ENCODE measurements at places on chromosomes 4 and X. TPM values are rescaled to one million over a fixed set of nuclear protein-coding genes. Genes with fewer than 3 reads are reported as not detected.

- peak; percentile 86 for DNase-seq
Observed at GRCh38 chrX:9995855-9996339, 28.7 kb downstream of the CLDN34 start.

GRCh38 chr4:109649872-109650271 is 53.4 kb downstream of the CASP6 start:
- no peak for DNase-seq

The GAGE2A gene
- total RNA-seq: not detected

GRCh38 chr4:5019274-5019673 is at the start of gene CYTL1:
Gene CYTL1 (minus strand): TSS chr4:5019458. CDS start chr4:5019445, 13 bp downstream.
- DNase-seq: no peak

DNA sequence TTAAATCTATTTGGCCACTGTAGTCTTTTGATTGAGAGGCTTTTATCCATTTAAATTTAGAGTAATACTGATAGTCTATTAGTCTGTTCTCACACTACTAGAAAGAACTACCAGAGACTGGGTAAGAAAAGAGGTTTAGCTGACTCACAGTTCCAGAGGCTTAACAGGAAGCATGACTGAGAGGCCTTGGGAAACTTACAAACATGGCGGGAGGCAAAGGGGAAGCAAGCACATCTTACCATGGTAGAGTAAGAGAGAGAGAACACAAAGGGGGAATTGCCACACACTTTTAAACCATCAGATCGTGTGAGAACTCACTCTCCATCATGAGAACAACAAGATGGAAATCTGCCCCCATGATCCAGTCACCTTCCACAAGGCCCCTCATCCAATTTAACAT is 410.9 kb downstream of the PDGFC start:
- no peak for DNase-seq

DNA sequence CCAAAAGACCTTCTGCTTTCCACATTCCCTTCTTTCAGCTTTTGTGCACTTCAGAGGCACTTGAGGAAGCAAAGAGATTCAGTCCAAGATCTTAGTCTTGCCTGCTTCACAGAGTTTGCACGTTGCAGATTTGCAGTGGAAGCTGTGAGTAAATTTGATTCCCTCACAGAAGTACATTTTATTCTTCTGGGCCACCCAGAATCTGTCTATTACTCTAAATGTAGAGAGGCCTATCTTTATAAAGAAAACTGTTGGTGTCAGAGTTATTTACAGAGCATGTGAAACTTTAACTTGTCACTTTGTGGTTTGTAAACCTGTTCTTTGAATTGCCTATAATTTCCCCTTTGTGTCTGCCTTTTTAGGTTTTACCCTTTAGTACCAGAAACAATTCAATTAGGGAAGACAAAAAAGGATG is 15.5 kb downstream of the SPRY1 start:
- DNase-seq: no peak

GRCh38 chr4:53014881-53015280 is 152.8 kb downstream of the RASL11B start:
- no peak for DNase-seq

The FAM9A gene
- not detected for total RNA-seq

The NWD2 gene
- total RNA-seq: not detected

The SLITRK4 gene
- 0.12 TPM for total RNA-seq

The MAGEA10 gene
- not detected for total RNA-seq

The YIPF7 gene
- not detected for total RNA-seq

DNA sequence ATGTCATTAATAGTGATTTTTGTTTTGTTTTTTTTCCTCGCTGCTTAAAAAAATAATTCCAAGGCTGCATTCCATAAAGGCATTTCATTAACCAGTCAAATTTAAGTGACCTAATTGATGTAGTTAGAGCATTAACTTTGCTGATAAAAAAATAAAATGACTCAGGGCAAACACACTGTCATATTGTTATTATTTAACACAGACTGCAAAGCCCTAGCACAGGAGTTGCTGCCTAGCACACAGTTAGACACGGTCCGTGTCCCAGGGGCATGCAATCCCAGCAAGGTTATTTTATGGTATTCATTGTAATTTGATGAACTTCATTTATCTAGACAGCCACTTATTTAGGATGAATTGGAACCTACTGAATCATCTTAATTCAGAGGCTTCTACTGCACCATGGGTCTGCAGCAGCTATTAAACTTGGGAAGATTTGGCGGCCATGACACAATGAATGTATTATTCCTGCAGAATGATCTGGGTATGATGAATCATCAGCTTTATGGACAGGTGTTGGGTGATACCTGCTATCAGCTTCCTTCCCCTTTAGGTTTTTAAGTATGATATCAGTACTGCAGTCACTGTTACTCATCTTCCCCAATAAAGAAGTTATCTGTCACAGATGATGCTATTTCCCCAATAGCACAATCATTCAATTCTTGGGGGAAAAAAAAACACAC is 182.7 kb downstream of the PPARGC1A start:
- no peak for DNase-seq

DNA sequence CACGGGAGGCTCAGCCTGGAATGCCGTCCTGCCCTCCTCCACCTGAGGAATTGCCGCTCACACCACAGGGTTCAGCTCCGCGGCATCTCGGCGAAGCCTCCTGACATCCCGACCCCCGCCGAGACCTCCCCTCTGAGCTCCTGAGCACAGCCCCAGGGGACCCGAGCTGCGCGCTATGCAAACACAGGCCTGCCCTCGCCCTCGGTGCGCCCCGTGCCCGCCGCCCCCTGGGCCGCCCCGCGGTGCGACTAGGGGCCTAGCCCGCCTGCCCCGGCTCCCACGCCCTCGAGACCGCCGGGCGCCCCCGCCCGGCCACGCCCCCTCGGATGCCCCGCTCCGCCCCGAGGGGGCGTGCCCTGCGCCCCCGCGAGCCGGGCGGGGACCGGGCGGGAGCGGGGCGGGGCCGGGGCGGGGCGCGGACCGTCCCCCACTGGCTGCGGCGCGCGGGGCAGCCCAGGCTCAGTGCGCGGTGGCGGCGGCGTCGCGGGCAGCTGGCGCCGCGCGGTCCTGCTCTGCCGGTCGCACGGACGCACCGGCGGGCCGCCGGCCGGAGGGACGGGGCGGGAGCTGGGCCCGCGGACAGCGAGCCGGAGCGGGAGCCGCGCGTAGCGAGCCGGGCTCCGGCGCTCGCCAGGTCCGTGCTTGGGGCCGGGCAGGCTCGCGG is at the start of gene FGFR3:
FGFR3 (plus strand) TSS at position 462 of the 664 bp plus-strand sequence. CDS start 642 bp downstream, outside the sequence.
- no peak for DNase-seq

DNA sequence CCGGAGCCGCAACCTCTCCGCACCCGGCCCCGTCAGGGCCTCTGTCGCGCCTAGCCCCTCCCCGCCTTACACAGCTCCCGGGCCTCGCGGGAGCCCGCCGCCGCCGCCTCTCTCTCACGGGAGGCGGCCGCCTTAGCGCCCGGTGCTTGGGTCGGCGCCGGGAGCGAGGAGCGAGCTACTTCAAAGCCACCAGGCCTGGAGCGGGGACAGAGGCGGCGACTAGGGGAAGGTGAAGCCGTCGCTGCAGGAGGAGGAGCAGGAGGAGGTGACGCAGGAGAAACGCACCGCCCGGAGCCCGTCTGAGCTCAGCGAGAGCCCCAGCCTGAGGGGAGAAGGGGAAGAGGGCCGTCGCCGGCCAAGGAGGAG is 250 bp downstream of the USP9X start:
- DNase-seq: peak; percentile 85

GRCh38 chr4:30722359-30723200 is 2.4 kb downstream of the PCDH7 start:
- DNase-seq: no peak

The PF4V1 gene
- not detected for total RNA-seq

DNA sequence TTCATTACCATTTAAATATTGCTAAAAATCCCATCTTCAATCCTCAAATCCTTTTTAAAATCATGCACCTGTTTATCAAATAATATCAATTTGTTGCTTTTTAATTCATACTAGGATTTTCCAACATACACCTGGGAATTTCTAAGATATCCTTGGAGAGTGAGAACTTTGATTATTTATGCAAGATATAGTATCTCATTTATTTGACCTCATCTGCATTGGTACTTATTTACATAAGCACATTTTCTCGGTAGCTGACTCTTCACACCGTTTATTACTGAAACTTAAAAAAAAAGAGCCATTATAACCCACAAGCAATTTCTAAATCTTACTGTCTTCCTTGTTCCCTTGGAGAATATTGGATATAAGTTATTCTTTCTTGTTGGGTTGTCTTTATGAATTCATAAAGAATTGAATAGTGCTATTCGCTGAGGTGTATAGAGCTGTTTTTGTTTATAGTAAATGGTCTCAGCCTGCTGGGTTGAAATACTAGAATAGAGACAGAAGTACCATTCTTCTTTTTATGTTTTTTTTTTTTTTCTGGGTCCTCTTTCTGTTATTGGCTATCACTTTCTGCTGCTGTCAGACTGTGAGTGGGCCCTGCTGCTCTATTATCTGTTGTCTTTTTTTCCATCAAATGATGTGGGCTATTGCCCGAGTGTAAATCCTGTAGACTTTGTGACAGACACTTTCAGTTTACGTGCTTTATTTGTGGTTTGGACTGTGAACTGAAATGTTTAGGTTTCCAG is 2.9 kb downstream of the UGT8 start:
- no peak for DNase-seq

DNA sequence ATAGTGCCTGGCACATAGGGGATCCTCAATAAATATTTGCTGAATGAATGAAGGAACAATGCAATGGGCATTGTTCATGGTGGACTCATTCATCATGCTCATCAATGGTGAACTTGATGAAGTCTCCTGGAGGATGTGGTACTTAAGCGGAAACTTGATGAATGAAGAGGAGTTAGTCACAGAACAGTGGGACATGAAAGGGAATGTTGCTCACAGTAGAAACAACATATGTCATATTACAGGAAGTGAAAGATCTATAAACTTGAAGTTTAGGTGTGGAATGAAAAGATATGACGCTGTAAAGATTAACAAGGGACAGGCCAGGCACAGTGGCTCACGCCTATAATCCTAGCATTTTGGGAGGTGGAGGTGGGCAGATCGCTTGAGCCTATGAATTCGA is 224.1 kb downstream of the PPP3CA start:
- DNase-seq: no peak

- no peak for DNase-seq
Observed at GRCh38 chr4:23942471-23942870, 52.6 kb upstream of the PPARGC1A start.

DNA sequence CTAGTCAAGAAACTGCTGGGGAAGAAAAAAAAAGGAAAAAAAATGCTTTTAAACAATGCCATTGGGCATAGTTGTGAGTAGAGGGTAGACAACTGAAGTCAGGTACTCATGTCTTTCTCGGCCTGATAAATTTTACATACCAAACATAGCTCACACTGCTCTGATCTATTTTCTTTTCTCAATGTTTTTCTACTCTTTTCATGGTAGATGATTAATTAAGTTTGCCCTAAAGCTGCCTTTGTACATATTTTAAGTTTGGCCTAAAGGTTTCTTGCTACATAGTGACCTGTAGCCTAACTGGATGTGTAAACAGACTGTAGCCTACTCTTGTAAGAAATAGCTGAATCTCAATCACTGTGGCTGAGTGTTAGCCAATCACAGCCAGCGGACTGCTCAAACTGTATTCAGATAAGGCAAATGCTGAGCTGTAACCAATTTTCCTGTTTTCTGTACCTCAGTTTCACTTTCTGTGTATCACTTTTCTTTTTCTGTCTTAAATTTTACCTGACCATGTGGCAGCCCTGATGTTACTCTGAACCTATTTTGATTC is 121.0 kb downstream of the PCDH10 start:
- DNase-seq: no peak

The FGF2 gene
- total RNA-seq: 1.6 TPM

The REPS2 gene
- total RNA-seq: 10.9 TPM

The CDKL2 gene
- 0.05 TPM for total RNA-seq

The RAP1GDS1 gene
- total RNA-seq: 17.4 TPM

The TMEM131L gene
- 14.8 TPM for total RNA-seq

DNA sequence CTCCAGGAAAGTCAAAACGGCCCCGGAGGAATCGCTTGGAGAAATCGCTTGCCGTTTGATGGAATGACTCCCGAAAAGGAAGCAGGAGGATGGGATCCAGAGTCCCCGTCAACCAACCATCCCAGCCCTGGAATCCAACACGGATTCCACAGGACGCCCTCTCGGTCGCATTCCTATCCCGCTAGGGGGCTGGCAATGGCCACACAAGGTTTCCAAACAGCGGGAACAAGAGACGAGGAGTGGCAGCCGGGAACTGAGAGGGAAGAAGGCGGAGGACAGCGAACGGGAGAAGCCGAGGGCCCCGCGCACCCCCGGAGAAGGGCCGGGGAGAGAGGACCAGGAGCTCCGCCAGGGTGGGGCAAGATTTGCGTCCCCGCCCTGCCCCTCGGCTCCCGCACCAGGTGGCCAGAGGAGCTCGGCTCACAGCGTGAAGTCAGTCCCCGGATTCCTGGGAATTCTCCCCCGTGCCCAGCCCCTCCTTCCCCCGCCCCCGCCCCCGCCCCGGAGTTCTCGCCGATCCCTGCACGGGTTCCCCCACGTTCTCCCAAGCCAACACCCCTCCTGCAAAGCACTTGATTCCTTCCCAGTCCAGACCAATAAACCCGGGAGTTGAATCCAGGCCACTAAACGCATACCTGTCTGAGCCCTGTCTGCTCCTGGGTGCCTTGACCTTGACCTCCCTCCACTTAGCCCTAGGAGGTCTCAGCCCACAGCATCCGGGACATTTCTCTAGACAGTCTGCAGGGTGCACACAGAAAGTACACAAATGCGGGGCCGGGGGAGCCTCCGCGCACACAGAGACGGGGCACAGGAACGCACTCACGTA is 1.4 kb downstream of the PDZD4 start:
- no peak for DNase-seq

The HSFX2 gene
- total RNA-seq: not detected

The NDNF gene
- total RNA-seq: 0.56 TPM

- DNase-seq: no peak
Observed at GRCh38 chr4:4724321-4724720, 135.1 kb upstream of the MSX1 start.

DNA sequence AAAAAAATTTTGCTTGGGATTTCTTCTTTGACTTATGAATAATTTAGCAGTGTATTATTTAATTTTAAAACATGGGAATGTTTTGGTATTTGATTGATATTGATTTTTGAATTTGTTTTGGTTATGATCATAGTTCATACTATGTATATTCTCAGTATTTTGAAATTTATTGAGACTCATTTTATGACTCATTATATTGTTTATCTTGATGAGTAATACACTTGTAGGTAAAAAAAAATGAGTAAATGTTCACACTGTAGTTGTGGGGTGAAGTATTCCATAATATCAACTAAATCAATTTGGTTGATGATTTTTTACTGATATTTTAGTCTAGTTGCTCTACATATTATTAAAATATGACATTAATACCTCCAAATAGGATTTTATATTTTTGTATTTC is 1142.2 kb downstream of the ADGRL3 start:
- DNase-seq: no peak

The CCDC149 gene
- total RNA-seq: 4.9 TPM

- no peak for DNase-seq
Observed at GRCh38 chr4:97845758-97846157, 297.5 kb downstream of the STPG2 start.

GRCh38 chr4:134421734-134422133 is 220.1 kb upstream of the PABPC4L start:
- DNase-seq: no peak

GRCh38 chr4:68447201-68447600 is at the start of gene TMPRSS11E:
Gene TMPRSS11E (plus strand): TSS chr4:68447463. CDS start chr4:68447513, 50 bp downstream.
- no peak for DNase-seq

- DNase-seq: no peak
Observed at GRCh38 chrX:50456712-50457484, 13.7 kb downstream of the DGKK start.
